ENCODE measurements at places on chromosomes 3 and 15.
A peak's percentile ranks its signal among the peaks of the same experiment; 100 is the strongest.

- no peak for DNase-seq
These were observed 16.3 kb upstream of the EMC3 start for GRCh38 chr3:10002951-10003350.

- DNase-seq = no peak
These were observed 12.6 kb upstream of the PDIA5 start for GRCh38 chr3:123054109-123054778.

DNA sequence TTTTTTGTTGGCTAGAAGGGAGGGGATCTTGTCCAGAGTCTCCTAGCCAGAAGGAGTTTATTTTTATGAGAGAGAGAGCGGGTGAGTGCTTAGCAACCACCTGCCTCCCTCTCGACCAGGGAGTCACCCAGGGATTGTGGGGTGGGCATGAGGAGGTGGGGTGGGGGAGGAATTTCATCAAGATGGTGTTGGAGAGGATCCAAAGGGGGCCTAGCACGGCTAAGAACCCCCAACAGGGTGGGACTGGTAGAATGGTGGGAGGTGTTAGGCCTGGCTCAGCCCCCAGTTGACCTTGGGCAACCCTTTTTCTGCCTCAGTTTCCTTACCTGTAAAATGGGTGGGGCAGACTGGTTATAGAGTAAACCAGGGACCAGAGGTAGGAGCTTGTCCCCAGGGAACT, 1.8 kb downstream of the SLC6A6 start:
- no peak for DNase-seq

GRCh38 chr15:94761574-94761973, 530.2 kb downstream of the MCTP2 start:
- DNase-seq = no peak

DNA sequence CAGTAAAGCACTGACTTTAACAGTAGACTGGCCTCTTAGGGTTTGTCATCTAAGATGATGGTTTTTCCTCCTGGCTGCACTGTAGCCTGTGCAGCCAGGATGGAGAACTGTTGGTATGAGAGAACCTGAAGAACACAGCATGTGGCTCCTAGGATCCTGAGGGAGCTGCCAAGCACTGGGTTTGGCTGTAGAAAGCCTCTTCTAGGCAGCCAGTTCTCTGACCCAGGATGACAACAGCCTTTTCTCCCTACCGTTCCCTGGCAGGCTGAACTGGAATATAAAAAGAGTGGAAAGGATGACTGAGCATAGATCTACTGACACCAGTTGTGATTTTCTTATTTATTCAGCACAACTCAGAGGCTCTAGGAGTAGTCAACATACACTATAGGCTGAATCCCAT, 34.3 kb upstream of the MANF start:
- no peak for DNase-seq

DNA sequence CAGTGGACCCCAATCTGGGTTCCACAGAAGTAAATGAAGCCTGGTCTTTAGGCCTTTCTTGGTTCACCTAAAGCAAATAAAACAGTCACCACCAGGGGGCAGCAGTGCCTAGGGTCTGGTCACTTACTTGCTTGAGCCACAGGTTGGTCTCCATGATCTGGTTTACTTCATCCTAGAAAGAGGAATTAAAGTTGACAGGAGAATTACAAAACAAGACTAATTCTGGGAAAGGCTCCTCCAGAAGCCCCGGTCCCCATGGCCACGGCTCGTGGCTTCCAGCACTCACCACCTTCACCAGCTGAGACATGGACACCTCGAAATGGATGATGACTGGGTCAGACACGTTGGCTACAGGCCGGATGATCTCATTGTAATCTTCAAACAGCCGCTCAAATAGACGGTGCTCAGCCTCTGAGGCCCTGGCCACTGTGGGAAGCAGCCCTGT, 2.3 kb downstream of the CHRNA3 start:
- DNase-seq = peak; percentile 94

DNA sequence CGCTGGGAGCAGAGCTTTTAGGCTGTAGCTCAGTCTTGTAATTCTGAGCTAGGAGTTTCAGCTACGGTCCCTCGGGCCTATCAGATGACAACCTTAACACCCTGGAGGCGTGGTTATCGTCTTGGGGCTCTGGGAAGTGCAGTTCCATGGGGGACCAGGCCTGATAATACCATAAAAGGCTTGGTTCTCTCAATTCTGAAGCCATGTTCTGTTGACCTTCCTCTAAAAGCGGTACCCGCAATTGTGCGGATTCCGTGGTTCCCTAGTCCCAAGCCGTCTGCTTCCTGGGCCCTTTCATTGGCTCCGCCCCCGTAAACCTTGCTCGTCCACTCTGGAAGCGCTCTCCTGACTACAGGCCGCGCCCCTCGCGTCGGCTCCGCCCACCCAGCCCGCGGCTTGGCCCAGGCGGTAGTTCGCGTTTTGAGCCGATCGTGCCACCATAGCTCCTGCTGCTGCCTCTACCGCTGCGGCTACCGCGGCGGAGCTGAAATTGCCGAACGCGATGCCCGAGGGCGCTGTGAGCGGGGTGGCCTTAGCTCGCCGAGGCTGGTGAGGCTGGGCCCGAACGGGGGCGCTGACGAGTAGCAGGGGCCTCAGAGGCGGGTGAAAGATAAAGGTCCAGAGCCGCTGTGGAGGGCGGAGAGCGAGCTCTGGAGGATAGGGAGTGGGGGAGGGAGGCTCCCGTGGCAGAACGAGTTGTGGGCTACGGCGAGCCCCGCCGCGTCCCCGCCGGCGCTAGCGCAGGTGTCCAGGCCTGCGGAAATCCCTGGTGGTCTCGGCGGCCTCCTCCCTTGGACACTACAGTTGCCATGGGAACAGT, at the start of gene MAPKBP1:
Gene MAPKBP1 (plus strand): TSS at position 423 of the 820 bp plus-strand sequence. CDS start 792 bp downstream, outside the sequence.
- peak; percentile 99 for DNase-seq

DNA sequence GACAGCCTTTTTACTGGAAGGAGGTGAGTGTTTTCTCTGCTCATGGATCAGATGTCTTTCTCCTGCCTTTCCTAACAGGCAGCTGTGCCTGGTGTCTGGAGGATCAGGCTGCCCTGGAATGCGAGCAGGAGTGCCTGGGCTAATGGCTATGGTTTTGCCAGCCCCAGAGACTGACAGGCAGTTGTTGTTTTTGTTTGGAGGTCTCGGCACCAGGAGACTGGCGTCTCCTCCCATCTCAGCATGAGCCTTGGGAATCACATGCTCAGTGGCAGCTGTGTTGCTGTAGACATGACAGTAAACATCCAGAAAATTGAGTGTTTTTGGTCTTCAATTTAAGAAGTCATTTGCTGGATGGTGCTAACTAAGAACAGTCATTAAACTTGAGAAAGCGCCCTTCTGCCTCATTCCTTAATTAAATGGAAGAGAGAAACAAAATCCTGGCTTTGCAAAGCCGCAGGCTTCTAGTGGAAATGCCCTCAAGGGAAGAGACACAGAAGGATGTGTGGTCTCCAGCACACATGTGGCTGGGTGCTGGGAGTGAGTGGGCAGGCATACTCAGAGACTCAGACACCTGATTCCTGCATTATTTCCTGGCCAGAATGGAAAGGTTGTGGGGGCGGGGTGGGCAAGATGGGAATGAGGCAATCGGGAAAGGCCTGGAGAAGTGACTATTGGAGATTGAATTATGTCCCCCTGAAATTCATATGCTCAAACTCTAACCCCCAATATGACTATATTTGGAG, 97.0 kb upstream of the NMNAT3 start:
- DNase-seq = peak; percentile 52

- DNase-seq = no peak
These were observed 197.6 kb downstream of the RORA start for GRCh38 chr15:61031532-61031931.

GRCh38 chr15:54820811-54821210, 375.9 kb downstream of the RSL24D1 start:
- DNase-seq = no peak

DNA sequence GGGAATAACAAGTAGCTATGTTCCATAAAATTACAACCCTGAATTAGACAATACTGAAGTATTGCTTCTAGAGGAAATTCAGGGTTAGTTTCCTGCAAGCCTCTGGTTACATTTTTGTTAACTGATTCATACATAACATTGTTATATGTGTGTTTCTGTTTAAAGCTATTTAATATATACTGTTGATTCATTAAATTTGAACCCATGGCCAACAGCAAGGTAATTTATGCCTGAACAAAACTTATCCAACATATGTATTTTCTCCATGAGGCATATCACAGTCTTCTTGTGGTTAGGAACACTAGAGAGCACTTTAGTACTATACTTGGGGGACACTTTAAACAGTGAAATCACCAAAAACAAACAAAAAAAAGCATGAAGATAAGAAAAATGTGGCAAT, 47.7 kb upstream of the PTX3 start:
- DNase-seq = no peak

DNA sequence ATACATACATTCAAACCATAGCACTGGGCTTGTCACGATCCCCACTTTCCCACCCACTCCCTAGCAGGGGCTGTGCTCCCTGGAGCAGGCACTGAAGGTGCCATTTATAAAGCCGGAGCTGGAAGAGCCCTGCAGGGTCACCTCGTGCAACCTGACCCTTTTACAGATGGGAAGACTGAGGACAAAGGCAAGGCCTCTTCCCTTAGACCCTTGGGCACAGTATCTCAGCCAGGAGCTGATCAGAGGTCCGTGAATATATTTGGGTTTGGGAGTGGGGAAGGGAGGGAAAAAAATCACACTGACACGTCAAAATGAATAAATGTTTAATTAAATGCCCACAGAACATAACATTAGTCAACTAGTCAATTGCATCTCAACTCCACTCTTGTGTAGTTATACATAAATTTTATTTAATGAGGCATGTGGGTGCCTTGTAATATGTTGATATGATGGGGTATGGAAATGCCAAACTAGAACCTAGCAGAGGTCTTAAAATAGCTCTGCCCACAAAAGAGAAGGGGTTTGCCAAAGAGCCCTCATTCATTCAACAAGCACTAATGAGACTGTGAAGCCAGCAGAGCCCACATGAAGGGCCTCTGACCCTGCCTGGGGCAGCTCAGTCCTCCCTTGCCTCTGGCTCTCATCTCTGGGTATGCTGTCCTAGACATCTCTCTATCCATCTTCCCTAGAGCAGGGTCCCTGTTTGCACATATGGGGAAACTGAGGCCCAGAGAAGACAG, 119.4 kb downstream of the NUP210 start:
- no peak for DNase-seq

GRCh38 chr3:133227813-133228212, 172.0 kb upstream of the BFSP2 start:
- DNase-seq = no peak
